Suppressor macrophage treated with lipopolysaccharide for 1 hour (primary cell): ENCODE measurements at places on chromosomes 13 and 19.
A peak's percentile ranks its signal among the peaks of the same experiment; 100 is the strongest.

DNA sequence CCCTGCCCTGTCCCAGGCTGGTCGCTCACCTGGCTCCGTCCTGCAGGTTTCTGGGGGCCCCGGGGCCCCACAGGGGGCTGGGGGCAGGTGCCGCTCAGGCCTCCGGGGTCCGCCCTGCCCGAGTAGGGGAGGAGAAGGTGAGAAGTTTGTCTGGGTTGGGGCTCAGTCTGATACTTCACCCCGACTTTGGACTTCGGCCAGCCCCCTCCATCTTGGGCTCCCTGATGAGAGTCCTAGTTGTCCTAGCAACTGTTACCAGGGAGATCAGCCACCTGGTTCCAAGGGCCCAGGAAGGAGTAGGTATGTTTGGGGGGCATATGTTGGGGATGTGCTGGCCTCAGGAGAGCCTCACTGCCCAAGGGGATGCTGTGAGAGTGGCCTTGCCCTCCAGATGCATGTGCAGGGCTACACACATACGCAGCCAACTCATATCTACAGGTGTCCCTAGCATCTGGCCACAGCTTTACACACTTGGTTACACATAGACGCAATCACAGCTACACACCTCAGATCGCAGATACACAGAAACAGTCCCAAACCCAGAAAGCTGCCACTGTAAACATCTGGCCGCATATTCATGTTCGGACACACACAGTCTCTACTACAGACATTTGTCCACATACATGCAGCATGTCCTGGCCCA, 3.4 kb downstream of the NUMBL start:
- DNase-seq, result no peak

GRCh38 chr13:44379885-44380284, 6.3 kb downstream of the SERP2 start:
- no peak for DNase-seq

- DNase-seq, result no peak
These were observed 352.3 kb upstream of the TMTC4 start for GRCh38 chr13:101026736-101027398.

GRCh38 chr13:50543141-50543540, 300.4 kb downstream of the DLEU7 start:
- DNase-seq, result no peak

- DNase-seq, result no peak
These were observed 134.0 kb downstream of the MAB21L1 start for GRCh38 chr13:35342440-35342839.

DNA sequence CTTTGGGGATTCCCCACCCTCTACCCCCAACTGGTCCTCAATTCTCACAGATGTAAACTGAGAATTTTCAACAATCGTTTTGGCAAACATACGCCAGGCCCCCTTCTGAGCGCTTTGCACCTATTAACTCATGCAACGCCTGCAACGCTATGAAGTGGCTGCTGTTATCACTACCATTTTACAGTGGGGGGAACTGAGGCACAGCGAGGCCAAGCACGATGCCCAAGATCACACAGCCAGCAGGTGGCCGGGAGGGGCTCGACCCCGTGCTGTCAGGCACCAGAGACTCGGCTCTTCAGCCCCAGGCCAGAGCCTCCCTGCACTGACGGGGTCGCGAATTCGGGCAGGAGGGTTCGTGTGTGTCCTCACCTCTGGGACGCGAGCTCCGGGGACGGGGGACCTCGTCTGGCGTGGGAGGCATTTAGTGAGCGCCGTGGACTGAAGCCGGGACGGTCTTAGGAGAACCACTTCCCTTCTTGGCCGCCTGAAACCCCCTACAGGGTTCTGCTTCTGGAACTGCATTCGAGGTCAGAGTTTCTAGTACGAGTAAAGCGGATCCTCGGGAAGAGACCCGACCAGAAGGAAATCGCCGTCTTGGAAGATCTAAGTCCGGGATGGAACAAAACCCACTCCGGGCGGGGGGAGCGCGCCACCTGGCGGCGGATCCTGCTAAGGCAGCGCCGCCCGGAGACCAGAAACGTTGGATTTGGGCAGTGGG, 21.0 kb downstream of the ZNF114 start:
- peak; percentile 75 for DNase-seq

DNA sequence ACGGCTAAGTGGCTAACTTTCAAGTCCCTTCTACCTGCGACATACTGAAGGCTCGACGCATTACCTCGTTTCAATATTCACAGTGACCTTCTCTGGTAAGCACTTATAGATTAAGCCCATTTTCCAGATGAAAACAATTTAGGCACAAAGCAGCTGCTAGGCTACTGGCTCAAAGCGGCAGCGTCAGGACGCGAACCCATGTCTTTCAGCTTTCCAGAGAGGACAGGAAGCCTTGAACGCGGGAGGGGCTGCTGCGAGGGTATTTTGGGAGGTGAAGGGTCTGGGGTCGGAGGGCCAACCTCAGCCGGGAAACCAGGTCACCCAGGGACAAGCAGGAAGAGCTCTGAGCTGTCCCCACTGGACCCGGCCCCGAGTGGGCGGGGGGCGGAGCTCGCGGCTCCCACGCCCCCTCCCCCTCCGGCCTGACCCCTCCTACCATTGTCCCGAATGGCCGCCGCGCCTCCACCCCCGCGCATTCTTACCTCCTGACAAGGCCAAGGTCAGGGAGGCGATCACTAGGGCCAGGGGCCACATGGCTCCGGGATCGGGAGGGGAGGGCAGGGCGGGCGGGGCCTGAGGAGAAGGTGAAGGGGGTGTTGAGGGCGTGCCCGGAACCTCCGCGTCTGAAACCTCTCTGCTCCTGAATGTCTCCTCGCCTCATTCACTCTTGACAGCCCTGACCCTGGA, at the start of gene KLK13:
Gene KLK13 (minus strand): TSS at position 559 of the 687 bp plus-strand sequence. CDS start 25 bp downstream, at position 534.
- peak; percentile 21 for DNase-seq

GRCh38 chr13:110057052-110057451, 249.9 kb downstream of the COL4A1 start:
- no peak for DNase-seq

- DNase-seq, result no peak
These were observed 111.7 kb upstream of the SLITRK6 start for GRCh38 chr13:85910962-85911361.

- no peak for DNase-seq
These were observed 25.7 kb upstream of the VSTM2B start for GRCh38 chr19:29499921-29500590.

DNA sequence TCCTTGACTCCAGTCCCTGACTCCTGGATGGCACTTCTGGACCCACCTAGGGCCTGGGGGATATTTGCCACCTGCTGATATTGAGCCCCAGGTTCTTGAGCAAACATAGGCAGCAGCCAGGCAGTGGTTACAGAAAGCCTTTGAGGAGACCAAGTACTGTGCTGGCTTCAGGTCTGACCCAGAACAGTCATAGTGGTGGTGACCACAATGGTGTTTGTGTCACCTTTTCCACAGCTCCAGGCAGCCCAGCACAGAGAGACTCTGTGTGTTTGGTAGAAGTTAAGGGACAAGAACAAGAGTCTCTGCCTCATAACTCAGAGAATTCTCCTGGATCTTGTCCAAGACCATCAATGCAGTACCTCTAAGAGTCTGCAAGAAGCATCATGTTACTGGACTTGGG, 14.6 kb upstream of the CLC start:
- DNase-seq, result no peak

GRCh38 chr19:46753420-46754155, 7.3 kb upstream of the STRN4 start:
- peak; percentile 65 for DNase-seq
